T-cell (primary cell): ENCODE measurements at places on chromosomes 1 and 21.

GRCh38 chr1:226411619-226412018 lies 3.7 kb upstream of the PARP1 start:
- DNase-seq, result no peak

DNA sequence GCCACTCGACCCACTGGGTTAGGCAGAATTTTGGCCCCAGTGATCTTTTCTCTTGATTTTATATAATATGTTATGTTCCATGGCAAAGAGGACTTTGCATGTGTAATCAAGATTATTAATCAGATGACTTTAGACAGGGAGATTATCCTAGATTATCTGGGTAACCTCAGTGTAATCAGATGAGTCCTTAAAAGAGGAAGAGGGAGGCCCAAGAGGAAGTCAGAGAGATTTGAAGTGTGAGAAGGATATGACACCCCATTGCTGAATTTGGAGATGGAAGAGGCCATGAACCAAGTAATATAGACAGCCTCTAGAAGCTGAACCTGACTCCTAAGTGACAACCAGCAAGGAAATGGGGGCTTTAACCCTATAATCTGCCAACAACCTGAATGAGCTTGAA lies 117.1 kb upstream of the CSF3R start:
- no peak for DNase-seq

GRCh38 chr1:155967341-155968050 lies 10.9 kb downstream of the ARHGEF2 start:
- no peak for DNase-seq

DNA sequence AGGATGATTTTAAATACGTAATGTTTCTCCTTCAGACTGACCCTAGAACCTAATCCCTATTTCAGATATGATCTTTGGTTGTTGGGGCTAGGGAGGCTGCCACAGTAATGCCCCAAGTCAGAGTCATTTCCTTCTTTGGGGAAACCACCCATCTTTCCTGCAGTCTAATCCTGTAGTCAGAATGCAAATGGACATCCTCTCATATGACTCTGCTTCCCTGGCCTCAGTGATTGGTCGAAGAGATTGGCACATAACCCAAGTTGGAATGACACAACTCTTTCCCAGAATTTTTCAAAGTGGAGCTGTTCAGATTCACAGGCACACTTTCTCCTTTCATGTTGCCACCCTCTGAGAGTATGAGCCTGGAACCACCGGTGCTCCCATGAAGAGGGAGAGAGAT lies 58.8 kb upstream of the ZNF644 start:
- DNase-seq, result no peak

DNA sequence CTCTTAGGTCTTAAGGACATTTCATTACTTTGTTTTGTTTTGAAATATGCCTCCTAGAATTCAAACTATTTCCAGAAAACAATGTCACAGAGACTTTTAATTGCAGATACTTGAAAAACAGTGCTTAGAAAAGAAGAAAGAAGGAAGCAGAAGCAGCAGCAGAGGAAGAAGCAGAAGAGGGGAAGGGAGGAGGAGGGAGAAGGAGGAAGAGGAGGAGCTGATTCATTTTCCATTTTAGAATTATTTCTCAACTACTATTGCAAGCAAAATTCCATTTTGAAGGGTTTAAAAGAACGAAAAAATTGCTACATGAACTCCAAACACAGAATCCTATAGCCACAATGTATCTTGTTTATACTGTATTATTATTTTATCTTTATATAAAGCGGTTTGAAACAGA lies 13.9 kb downstream of the RC3H1 start:
- no peak for DNase-seq

GRCh38 chr21:39575775-39576174 lies 37.0 kb upstream of the B3GALT5 start:
- DNase-seq, result no peak

DNA sequence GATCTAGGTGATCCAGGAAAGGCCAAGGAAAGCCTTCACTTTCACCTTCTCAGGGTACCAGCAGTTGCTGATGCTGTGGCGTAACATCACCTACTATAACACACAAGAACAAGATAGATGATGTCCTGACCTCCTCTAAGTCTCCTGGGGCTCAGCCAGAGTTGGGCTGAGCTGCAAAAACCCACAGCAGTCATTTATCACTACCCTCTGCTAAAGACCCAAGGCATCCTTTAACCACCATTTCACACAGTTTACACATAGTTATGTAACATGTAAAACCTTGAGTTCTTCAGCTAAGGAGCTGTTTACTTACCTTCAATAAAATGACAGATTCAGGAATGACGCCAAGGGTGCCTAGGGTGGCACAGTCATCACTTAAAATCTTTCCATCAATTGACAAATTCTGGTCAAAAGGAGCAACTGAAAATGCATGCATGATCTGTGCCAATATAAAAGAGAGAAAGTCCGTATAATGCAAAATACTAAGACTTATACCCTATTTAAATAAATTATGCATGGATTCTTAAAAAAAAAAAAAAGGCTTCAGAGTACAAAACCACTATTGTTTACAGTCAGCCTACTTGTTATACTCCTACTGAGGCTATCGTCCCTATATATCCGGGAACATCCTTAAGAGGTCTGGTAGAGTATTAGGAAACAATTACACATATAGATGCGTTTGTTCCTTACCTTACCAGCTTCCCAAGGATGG lies 20.7 kb upstream of the RAP1GAP start:
- no peak for DNase-seq

DNA sequence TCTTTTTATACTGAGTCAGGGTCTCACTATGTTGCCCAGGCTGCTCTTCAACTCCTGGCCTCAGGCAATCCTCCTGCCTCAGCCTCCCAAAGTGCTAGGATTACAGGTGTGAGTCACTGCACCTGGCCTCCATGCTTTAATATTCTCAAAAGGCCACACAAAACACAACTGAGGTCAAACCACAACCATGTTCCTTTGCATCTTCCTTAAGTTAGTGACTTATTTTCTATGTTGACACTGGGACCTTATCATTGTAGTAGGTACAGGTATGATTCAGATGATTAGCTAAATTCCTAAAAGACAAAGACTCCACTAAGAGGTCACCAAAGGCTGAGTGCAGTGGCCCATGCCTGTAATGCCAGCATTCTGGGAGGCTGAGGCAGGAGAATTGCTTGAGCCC lies 131.9 kb upstream of the ATP1B1 start:
- DNase-seq, result no peak

GRCh38 chr1:24704411-24705259 lies 40.6 kb upstream of the CLIC4 start:
- no peak for DNase-seq

- no peak for DNase-seq
Measured at GRCh38 chr1:107538502-107538901, 397.7 kb downstream of the NTNG1 start.

GRCh38 chr21:35203093-35203977 lies 154.2 kb upstream of the RUNX1 start:
- DNase-seq, result no peak

GRCh38 chr1:23339632-23340031 lies 4.5 kb downstream of the HNRNPR start:
- DNase-seq, result no peak

GRCh38 chr1:42737257-42737656 lies 2.8 kb downstream of the CLDN19 start:
- DNase-seq, result no peak

DNA sequence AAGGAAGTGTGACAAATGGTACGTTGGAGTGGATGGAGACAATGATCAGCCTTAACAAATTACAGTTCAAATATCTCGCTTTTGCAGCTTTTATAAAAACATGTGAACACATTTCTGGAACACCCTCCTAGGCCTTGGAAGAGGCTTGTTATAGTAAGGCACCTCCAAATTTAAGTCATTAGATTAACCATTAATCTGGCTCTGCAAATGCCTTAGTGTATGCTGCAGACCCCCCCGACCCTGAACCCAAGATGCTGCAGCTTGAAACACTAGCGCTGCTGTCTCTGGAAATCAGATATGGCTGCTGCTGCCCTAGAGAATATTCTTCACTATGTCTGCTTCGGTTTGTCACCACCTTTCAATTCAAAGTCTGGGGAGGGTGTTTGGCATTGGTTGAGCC lies 196.4 kb downstream of the MIS18A start:
- no peak for DNase-seq

DNA sequence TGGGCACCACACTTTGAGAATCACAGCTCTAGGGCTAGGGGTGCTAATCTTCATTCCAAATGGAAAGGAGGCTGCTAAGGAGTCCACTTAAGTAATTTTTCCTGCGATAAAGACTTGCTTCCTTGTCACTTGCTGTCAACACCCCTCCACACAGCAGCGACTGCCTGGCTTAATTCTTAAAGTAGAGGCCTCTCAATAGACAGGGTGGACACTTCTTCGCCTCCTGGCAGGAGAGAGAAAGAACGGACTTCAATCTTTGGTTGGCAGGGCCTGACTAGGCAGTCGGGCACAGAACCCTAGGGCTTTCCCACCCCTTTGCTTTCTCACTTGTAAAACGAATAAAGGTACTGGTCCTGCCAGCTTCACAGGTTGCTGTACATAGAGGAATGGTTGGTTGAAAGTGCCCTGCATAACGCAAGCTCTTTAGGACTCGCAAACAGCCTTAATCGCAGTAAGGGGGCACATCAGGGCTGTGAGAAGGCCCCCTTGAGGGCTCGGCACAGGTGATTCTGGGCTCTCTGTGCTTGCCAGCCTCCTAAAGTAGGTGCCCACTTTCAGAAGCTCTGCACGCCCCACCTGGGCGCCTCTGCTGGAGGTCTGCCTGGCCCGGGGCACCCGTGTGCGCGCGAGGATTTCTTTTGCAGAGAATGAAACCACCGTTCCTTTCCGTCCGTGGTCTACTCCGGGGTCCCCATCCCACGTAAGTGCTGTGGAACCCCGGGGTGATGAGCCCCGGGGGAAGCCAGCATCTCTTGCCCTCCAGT lies 47.6 kb upstream of the CD34 start:
- DNase-seq, result no peak

GRCh38 chr1:161725908-161726472 lies 4.6 kb downstream of the FCRLB start:
- peak; percentile 22 for DNase-seq
